SHP77 (cell line): ENCODE measurements at places on chromosomes 11 and 22.

GRCh38 chr11:121244884-121245283, 47.7 kb upstream of the SC5D start:
- no peak for DNase-seq

DNA sequence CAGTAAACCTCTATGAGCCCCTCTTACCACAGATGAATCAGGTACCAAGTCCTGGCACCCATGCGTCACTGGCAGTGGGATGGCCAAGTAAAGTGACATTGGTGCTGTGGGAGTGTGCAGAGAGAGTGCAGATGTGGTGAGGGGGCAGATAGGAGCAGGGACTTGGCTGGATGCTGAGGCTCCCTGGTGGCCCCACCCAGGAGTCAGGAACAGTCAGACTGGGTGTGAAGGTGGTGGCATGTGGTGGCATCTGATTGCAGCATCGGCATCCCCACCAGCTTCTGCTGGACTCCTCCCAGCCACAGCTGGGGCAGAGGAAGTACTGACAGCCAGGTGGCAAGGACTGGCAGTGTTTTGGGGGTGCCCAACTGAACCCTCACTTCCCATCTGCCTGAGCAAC, 11.4 kb downstream of the DGAT2 start:
- no peak for DNase-seq

DNA sequence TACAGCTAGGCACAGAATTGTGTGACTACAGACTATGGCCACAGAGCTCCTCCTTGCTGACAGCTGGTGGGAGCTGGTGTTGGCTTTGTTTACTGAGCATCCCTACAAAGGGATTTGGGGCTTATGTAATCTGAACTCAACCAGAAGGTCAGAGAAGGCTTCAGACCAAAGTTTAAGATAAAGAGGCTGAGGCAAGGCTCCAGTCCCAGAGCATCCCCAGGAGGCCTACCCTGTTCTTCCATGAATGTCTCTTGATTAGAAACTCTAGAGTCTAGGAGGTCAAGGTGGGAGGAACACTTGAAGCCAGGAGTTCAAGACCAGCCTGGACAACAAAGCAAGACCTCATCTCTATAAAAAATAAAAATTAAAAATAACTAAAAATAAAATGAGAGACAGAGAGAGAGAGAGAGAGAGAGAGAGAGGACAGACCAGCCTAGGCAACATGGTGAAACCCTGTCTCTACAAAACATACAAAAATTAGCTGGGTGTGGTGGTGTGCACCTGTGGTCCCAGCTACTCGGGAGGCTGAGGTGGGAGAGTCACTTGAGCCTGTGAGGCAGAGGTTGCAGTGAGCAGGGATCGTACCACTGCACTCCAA, 125.5 kb upstream of the SERPIND1 start:
- DNase-seq, result no peak

- DNase-seq, result no peak
Observed at GRCh38 chr11:84497981-84498411, 1129.1 kb downstream of the DLG2 start.

GRCh38 chr11:122230385-122230755, 114.4 kb upstream of the BLID start:
- DNase-seq, result no peak

DNA sequence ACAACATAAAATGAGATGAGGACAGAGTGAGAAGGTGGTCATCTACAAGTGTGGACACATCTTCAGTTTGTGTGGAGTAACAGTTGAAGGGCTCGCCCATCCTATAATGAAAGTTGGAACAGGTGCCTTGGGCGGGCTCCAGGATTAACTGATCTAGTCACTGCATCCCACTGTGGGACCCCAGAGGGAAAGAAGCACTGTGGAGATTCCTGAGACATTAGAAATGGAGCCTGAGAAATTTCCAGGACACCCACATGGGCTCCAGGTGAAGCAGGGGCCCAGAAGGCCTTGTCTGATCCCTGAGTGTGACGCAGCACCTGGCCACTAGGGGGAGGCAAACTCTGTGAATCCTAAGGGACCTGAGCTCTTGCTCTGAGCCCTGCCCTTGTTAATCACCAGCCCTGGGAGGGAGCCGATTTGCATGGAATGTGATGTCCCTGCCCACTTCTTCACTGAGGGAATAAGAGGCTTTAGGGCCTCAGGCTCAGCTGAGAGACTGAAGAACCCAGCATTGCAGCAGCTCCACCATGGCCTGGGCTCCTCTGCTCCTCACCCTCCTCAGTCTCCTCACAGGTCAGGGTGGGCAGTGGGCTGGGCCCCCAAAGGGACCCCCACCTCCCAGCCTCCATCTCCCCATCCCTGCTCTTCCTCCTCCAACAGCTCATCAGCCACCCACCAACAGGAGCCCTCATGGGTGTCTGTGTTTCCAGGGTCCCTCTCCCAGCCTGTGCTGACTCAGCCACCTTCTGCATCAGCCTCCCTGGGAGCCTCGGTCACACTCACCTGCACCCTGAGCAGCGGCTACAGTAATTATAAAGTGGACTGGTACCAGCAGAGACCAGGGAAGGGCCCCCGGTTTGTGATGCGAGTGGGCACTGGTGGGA, 98.4 kb downstream of the VPREB1 start:
- peak; percentile 60 for DNase-seq

DNA sequence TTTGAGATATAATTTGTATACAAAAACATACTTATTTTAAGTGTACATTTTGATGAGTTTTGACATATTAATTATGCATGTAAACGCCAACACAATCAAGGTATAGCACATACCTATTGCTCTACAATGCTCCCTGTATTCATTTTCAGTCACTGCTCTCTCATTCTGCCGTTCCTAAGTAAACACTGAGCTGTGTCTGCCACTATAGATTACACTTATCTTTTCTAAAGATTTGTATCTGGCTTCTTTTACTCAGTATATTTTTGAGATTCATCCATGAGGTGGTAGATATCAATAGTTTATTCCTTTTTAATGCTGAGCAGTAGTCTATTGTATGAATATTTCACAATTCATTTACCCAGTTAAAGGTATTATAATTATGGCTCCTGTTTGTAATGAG, 25.4 kb upstream of the BACE1-AS start:
- no peak for DNase-seq
